ENCODE measurements at places on chromosomes 3 and 15.

DNA sequence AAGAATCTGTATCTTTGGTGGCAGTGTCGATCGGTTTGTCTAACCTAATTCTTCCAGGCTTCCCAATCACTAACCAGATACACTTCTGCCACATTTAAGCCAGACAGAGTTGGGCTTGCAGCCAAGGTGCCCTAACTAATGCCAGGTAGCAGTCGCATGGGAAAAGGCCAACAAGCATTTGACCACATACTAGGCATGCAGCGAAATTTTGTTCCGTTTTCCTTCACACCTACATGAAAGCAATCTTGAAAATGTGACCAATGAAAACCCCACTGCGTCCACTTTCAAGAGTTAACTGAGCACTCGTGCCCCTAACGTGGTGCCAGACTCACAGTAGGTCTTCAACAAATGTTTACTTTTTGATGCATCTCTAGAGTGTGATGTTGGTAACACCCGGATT lies 192.2 kb upstream of the TPM1 start:
- no peak for DNase-seq

- DNase-seq: no peak
Measured at GRCh38 chr3:67083277-67083676, 85.2 kb downstream of the KBTBD8 start.

DNA sequence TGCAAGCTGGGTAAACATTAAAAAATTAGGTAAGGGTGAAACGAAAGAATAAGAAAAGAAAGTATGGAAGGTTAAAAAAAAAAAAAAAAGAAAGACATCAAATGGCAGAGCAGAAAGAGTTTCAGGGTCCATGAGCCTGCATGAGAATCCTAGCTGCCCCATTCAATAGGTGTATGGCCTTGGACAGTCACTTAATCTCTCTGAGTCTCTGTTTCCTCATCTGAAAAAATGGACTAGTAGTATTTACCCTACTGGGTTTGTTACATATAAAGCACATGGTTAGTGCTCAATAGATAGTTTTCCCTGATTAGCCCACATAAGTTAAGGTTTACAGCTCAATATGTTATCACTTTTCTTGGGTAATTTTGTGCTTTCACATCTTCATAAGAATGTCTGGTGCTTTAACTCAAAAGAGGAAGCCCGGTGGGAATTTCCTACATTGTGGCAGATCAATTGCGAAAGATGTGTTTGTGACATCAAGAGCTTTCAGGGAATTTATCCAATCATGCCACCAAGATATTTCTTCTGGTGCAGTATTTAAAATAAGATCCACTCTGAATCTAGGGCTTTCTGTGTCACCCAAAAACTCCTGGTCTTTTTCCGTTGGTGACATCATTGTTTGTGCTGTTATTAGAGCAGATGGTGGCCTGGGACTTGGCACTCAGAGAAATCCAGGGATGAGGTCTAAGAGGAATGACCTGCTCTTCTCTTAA lies 57.2 kb upstream of the UBE2E1 start:
- DNase-seq: no peak

- no peak for DNase-seq
Measured at GRCh38 chr3:88912294-88912877, 195.0 kb upstream of the EPHA3 start.

- DNase-seq: no peak
Measured at GRCh38 chr3:185645596-185646381, 59.7 kb downstream of the SENP2 start.

- no peak for DNase-seq
Measured at GRCh38 chr3:172319595-172319994, 128.7 kb downstream of the GHSR start.

- no peak for DNase-seq
Measured at GRCh38 chr3:42936157-42936981, 30.4 kb downstream of the ZNF662 start.

DNA sequence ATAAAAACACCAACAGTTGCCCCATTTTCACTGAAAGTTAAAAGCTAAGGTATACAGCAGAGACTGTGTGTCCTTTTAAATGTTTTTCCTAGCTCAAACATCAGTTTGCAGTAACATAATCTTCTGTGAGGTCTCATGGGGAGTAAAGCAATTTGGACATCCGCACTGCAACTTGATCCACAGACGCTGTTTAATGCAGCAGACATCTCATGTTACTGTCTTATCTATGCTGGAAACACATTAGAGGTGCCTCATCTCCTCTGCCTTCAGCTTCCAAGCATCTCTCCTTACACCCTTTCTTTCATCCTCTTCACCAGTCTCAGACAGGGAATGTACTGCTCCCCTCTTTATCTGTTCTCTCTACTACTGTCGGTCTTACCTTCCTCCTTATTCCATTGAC lies 53.7 kb upstream of the ATP11B start:
- no peak for DNase-seq

DNA sequence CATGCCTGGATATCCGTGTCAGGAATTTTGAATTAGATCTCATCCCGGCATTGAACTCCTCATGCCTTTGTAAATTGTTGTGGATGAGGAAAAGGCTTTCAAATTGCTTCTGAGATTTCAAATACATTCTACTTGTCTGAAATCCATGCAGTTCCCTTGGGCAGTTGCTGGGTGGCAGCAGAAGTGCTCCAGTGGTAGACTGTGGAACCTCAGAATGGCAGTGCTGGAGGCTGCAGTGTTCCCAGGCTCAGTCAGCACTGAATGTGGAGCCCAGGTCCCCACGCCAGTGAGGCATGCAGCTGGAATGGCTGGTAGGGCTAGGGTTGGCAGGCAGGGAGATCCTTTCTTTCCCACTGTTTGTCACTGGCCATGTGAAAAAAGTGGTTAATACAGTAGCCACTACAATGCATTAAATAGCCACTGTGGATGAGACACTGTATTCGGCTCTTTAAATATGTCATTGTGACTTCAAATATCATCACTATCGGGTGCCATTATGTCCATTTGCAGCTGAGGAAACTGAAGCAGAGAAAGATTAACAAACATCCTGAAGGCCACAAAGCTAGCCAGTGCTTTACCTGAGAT lies 98.6 kb downstream of the TPRG1 start:
- peak; percentile 32 for DNase-seq

GRCh38 chr3:138567403-138567802 lies 26.7 kb downstream of the CEP70 start:
- no peak for DNase-seq

DNA sequence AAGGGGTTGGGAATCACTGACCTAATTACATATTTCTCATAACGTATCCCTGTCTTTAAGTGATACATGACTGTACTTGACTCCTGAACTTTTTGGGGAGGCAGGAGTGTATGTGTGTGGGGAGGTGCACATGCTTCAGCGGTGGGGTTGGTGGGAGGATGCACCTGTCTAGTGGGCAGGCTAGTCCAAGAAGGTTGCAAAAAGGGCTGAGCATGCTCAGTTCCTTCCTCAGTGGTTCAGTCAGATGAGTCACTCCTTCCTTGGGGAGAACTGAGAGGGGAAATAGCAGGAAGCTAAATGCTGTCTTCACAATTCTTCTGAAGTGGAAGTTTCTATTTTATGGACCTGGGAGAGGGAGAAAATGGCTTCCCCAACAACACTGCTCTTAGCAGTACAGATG lies 24.6 kb upstream of the AP4E1 start:
- DNase-seq: no peak

DNA sequence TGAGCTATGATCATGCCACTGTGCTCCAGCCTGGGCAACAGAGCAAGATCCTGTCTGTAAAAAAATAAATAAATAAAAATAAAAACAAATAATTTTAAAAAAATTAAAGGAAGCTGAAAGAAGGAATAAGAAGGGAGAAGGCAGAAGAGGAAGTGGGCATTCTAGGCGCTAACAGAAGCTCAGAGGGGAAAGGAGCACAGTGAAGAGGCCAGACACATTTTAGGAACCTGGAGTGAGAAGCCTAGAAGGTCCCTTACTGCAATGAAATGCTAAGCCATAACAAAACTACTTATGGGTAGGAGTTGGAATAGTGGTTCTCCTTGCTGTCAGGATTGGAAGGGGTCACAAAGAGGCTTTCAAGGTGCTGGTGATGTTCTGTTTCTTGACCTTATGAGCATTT lies 64.0 kb downstream of the ITGB5 start:
- no peak for DNase-seq

DNA sequence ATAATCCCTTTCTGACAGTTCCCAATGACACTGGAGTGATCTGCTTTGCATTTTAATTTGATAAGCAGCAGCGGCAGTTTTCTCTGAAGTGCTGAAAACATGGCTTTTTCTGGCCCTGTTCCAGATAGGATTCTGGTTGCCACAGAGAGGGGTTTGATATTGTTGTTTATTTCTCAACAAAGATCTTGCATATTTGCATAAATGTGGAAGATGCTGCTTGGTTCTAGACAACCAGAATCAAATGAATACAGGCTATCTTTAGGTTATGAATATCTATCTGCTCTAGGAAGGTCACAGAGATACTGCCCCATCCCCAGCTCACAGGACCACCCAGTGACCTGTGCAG lies 137.1 kb downstream of the ZNF609 start:
- no peak for DNase-seq

- DNase-seq: no peak
Measured at GRCh38 chr15:62483814-62484213, 318.7 kb upstream of the C2CD4B start.

GRCh38 chr3:134312873-134313846 lies 61.1 kb downstream of the AMOTL2 start:
- no peak for DNase-seq

DNA sequence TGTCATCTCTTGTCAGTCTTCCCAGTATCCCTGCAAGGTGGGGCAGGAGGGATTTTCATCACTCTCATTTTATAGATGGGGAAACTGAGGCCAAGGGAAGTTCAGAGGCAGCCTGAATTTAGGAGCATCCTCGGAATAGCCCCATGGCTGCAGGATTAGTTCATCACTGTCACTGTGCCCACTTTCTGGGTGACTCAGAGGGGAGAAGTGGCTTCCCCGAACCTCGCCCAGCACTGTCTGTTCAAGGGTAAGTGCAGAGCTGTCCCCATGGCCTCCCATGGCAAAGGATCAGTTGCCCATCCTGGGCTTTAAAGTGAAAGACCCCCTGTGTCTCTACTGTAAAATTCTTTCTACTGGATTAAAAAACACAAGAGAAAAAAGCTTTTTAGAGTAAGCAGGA lies 60.0 kb upstream of the SEC13 start:
- DNase-seq: no peak

DNA sequence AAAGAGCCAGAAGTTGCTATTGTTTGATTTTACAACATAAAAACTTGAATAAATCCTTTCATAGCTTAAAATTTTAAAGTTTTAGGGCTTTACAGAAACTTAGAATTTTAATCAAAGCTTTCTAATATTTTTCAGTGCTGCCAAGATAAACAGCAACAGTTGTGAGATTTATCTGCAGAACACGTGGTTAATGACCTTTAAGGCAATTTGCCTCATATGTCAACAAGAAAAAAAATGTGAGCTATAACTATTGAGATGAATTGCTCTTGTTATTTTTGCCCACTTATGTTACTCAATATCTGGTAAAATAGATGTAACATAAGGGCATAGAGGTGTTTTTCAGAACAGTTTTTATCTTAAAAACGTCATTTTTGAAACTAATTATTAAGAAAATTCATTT lies 96.7 kb upstream of the NECTIN3 start:
- no peak for DNase-seq

GRCh38 chr15:101305820-101306255 lies 10.8 kb upstream of the SNRPA1 start:
- no peak for DNase-seq

- DNase-seq: no peak
Measured at GRCh38 chr3:46541835-46542234, 24.3 kb downstream of the LRRC2 start.

DNA sequence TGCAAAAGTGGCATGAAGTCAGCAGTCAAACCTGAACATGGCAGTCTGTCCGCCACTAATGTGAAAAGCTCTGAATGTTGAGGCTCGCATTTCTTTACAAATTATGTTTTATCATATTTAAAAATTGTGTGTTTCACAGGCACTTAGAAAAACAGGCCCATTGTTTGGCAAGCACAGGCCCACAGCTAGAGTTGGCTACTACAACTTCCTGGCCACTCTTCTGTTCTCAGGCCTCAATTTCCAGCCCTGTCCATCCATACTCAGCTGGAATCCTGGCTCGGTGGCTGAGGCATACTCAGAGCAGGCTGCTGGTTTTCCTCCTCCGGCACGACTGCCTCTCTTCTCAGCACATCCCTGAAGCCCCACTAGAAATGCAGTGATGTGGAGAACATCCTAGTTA lies 44.3 kb downstream of the C2CD4B start:
- DNase-seq: no peak

DNA sequence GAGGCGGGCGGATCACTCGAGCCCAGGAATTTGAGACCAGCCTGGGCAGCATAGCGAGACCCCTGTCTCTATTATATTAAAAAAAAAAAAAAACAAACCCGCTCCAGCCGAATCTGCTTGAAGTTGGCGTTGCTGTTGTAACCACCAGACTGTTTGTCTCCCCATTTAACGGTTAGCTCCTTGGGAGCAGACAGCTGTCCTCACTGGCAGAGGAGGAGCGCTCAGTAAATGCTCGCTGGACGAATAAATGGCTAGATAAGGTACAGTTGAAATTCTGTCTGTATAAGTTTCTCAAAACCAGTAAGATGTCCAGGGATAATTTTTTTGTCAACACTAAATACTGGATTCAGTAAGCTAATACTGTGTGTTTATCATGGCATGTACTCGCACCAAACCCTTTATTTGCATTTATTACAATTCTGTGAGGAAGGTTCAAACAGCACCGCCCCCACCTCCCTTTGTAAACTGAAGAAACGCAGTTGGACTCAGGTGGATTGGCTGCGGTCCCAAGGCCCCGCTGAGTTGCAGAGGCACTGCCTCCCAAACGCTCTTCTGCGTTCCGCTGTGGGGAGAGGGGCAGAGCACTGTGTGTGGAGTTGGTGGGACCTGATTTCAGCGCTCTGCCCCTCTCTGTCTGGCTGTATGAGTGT lies 1.1 kb downstream of the RCCD1 start:
- DNase-seq: peak; percentile 40

- DNase-seq: no peak
Measured at GRCh38 chr3:142857056-142857455, 31.8 kb downstream of the PCOLCE2 start.

GRCh38 chr15:95377258-95377852 lies 953.1 kb upstream of the NR2F2 start:
- DNase-seq: no peak

DNA sequence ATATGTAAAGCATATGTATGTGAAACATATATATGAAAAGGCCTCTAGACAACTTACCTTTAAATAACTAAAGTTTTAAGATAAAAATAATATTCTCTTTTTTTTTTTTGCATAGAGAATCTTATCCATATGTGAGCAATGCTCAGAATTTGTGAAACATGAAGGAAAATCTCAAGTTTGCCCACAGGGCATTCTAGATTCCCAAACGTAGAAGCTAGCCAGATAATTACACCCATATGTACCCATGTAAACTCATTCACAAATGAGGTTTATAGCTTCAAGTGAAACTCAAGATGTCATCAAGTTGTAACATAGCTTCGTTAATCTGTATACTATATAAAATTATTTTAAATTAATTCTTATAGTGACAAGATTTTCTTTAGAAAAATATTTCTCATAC lies 537.3 kb upstream of the NR2F2 start:
- no peak for DNase-seq

- no peak for DNase-seq
Measured at GRCh38 chr3:22862111-22862510, 341.0 kb upstream of the UBE2E2 start.

GRCh38 chr15:88533376-88533775 lies 13.1 kb downstream of the DET1 start:
- no peak for DNase-seq

- no peak for DNase-seq
Measured at GRCh38 chr3:10508619-10509260, 3.4 kb upstream of the ATP2B2 start.

Data from GM20000 (cell line).